Globus pallidus (tissue), 1 donor: ENCODE measurements at places on chromosomes 6 and 20.

GRCh38 chr6:156344491-156344890 is 432.7 kb upstream of the ARID1B start:
- no peak for DNase-seq

GRCh38 chr6:124132256-124132655 is 328.6 kb downstream of the NKAIN2 start:
- no peak for DNase-seq

DNA sequence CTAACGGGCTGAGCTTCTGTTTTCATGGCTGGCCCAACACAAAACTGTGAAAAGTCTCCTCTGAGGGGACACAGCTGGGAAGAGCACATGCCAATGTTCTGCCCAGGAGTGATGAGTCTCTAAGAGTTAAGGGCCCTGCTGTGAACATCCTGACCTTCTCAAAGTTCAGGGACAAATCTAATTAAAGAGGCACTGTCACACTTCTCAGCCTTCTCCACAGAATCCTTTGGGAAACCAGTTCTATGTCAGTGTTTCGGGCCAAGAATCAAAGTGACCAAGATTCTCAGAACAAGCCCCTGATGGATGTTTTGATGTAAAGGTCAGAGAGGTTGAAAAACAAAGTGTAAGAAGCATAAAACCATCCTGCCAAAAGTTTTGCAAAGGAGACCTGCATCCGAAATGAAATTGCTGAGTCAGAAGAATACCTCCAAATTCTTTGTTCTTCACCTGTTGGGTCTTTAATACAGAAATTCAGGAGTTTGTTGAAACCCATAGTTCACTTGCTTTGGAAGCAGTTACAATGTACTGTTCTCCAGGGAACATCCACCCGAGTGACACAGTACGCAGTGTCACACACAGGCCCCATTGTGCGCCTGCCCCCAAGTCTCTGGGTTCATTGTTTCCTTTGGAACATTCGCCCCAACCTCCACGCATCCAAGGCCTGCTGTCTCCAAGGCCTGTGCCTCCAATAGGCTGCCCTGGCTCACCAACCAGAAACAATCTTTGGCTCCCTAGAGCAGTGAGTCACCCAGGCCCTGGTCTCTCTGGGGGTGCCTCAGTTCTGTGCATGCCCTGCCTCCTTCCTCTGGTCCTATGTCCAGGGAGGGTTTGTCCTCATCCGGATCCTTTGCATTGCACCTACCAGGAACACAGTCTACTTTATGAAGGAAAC is 65.5 kb upstream of the QKI start:
- DNase-seq: peak; percentile 99

GRCh38 chr6:76438768-76439167 is 366.3 kb upstream of the IMPG1 start:
- DNase-seq: no peak

DNA sequence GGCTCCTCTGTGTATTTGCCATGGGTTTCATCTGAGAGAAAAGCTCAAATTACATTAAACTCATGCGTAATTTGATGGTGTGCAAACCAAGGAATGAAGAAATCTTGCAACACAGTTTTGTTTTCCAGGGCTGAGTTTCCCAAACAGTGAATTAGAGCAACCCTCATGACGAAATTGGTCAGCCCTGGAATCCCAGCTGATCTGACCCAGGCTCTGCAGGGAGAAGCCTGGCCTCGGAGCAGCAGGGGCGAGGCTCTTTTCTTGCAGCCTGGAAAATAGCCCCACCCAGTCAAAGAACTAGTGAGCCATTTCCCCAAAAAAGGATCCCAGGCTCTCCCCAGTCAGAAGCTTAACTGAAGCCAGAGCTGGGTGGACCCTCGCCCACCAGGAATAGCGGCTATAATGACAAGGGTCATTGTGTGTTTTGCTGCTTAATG is 107.3 kb upstream of the SNX9 start:
- DNase-seq: no peak

GRCh38 chr20:20192366-20192765 is 140.0 kb downstream of the CFAP61 start:
- DNase-seq: no peak

DNA sequence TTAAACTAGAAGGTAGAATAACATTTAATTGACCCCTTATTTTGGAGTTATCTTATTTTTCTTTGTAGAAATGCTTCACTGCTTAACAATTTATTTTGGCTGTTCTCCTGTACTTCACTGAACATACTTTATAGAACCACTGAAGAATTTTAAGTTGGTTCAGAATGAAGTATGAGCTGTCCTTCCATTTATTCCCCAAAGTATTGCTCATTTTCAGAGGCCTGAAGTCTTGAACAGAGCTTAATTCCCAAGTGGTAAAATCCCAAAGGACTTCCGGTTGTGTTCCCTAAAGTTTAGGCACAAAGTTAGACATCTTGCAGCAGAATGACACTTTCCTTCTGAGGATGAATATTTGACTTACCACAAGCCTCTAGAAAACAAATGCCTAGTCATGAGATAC is 233.3 kb downstream of the TINAG start:
- no peak for DNase-seq

- no peak for DNase-seq
Measured at GRCh38 chr6:30491991-30492952, 3.0 kb downstream of the HLA-E start.

DNA sequence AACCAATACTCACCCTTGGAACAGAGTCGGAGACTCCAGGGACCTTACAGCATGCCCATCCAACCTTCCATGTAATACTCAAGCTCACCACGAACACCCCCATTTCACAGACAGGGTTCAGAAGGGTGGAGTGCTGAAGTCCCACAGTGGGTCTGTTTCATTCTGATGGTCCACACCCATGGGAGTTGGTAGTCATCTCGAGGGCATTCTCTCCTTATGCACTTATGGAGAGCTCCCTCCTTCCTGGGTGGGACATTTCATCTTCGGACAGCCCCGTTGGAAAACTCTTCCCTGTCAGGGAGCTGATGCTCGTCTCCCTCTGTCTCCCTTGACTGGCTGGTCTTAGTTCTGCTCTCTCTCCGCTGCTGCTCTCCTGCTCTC is 38.9 kb downstream of the COX4I2 start:
- no peak for DNase-seq

DNA sequence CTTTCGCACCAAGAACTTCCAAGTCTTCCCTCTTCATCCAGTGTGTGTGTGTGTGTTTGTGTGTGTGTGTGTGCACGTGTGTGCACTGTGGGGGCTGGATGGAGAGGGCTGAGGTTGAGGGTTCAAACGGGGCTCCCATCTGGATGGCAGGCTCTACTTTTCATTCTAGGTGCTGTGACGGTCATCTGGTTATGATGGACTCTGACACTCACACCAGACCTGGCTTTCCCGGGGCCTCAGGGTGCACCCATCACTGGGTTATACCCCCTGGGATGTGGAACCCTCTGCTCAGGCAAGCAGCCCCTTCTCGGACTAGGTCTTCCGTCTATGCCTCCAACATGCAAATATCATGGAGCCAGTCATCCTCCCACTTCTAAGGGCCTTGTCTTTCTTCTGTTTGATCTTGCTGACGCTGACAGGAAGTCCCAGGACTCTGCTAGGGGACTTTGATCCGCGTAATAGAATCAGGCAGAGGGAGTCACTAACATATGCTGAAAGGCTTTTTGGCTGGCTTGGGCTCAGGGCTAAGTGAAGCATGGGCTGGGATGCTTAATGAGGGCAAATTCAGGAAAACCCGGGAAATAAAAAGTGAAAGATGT is 313.6 kb downstream of the CDC5L start:
- no peak for DNase-seq

DNA sequence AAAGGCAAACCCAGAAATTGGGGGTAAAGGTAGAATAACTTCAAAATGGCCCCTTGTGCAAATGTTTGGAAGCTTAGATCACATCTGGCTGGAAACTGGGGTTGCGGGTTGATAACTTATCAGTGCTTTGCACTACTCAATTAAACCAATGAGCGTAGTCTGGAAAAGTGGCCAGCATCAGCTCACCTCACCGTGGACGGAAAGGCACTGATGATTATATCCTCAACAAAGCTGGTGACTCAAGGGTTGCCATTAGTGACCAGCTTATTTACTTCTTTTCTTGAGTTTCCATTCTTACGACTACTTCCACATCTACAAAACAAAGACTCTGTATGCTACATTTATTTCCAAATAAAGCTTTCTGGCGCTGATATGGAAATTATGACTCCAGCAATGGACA is 198.5 kb upstream of the HEY2 start:
- no peak for DNase-seq

DNA sequence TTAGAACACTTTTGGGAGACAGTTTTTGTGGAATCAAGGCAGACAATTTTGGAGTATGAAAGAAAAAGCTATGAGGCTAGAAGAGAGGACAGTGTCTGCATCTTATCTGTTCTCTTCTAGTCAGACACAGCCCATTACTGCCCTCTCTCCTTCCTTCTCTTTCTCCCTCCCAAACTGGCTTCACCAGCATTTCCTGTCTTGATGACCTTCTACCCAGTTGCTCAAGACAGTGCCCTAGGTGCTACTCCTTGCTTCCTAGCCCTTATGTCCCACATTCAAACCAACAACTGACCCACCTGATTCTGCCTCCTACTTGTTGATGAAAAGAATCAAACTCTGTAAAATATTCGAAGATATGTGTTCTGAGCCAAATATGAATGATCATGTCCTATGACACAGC is 116.4 kb upstream of the RIPOR2 start:
- no peak for DNase-seq

- no peak for DNase-seq
Measured at GRCh38 chr6:14681699-14682487, 564.0 kb upstream of the JARID2 start.

DNA sequence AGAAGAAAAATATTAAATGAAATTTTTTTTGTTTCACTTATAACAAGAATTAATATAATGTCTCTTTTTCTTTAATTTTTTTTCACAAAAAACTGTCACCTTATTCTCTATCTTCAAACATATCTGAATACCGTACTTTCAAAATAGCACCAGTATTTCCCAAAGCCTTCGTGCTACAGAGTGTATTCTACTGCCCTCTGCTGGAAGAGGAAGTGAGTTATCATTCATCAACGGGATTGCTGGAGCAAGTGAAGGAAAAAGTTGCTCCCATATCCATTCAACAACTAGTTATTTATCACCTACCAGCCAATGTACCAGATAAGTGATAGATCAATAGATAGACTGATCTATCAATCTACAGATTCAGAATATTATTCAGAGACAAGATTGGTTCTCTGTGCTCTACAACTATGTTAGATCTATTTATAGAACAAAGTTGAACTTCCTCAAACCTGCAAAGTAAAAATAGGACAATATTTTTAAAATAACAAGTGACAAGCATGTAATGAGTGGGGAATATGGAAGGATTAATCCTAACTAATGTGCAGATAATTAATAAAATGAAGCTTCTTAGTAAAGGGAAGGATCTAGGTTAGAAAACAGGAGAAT is 26.7 kb upstream of the TFAP2B start:
- DNase-seq: peak; percentile 29

GRCh38 chr6:162026031-162026430 is 701.5 kb downstream of the PRKN start:
- DNase-seq: no peak

DNA sequence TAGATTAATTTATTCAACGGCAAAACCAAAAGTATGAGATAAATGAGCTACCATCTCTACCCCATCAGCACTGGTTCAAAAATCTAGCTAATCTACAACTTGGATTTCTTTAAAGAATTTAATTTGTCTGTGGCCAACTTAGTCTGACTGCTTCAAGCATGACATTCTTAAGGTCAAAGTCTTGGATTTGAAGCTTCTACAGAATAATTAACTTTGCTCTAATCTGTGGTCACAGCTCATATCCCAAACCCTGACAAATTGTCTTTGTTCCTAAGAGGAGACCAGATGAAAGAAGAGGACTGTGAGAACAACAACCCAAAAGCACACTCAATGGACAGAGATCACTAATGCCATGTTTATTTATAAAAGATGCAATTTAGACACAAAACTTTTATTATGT is 166.9 kb upstream of the EPHA7 start:
- no peak for DNase-seq

DNA sequence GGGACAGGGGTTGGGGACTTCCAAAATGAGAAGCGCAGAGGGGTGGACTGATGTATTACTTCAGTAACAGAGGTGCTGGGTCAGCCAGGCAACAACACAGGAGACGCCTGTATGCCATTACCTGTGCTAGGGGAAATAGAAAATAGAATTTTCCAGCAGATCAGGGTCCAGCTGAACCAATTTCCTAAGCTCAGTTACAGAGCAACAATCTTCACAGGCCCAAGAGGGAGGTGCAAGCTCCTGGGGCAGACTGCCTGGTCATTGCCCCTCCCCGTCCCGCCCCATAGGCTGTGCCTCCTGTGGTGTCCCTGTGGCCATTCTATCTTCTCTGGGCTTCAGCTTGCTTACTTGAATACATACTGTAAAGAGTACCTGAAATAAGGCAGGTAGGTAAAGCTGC is 3.7 kb downstream of the KCNK5 start:
- no peak for DNase-seq

DNA sequence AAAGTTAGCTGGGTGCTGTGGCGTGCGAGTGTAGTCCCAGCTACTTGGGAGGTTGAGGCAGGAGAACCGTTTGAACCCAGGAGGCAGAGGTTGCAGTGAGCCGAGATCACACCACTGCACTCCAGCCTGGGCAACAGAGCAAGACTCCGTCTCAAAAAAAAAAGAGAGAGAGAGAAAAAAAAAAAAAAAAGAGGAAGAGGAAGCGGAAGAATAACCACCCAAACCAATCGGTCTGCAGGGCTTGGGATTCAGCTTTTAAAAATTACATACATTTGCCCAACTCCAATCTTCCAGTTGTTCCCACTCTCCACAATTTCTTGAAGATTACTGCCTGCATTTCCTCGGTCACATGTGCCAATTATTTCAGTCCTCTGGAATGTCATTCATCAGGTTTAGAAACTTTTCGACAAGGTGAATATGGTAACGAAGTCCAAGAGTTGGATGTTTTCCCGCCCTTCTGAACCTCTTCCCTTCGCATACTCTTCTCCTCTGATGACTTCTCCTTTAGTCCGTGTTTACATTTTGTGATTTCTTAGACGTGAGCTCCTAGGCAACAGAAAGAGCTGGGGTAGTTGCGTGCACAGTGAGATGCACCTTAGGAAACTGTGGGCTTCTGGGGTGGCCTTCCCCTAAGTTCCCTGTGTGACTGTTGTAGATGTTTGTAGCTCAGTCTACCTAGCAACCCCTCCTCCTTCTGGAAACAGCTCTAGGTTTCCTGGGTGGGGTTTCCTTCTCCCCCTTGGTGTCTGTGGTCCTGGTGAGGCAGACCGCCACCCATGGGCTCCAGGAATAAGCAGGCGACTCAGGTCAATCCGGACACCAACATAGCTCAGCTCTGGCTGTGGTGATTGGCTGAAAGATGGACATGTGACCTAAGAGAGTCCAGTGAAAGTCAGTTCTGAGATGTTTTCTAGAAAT is 63.0 kb upstream of the NCOA3 start:
- DNase-seq: no peak

DNA sequence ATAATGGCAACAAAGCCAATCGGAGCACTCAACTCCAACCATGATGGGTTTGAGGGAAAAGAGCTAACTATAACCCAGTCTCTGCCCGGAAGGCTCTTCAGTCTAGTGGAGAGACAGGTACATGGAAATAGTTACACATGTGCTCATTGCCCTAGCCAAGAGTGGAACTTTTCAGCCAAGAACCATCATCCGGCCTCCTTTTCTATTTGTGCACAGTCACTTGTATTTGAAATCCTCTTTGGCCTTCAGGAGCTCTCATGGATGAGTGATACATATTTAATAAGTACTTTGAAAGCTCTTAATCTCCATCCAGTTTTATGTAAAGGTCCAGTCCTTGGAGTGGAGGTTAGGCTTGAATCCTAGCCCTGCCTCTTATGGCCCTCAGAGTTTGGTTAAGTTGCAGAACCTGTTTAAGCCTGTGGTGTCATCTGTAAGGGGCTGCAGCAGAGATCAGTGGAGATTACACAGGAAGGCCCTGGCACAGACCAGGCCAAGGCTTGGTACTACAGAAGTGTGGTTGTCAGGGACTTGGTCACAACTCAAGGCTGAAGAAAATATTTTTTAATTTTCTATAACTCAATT is 72.3 kb upstream of the SMLR1 start:
- DNase-seq: no peak
